ENCODE measurements at places on chromosomes 7 and 10.

DNA sequence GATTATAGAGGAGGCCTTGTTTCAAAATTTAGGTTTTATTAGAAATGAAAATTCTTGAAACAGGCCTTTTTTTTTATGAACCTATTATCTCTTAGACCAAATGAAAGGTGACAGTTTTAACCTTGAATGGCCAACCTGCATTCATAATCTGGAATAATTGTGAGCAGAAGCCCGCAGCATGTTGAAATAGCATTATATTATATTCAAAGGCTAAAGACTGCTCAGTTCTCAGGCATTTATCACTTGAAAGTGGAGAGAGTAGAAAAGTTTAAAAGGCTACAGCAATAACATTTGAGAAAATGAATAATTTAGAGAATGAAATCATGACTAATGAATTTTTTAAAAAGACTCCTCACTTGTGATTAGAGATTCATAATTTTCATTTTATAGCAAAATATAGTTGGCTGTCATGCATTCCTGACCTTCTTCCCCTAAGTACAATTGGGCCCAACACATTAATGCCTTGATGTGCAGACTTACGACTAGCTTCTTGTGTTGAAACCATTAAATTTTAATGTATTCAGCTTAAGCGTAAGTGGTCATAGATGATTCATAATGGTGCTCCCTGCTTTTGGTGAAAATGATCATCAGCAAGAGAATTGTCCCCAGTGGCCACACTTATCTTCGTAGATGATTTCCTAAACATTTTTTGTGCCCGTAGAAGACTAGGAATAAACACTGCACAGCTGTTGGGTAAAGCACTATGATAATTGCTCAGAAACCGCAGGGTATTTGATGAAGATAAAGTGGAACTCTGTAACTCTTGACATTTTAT is 346.6 kb upstream of the BMPER start:
- DNase-seq, result no peak

- DNase-seq, result no peak
These were observed 55.8 kb upstream of the RNF148 start for GRCh38 chr7:122758501-122758900.

GRCh38 chr7:105267244-105267643 is 121.5 kb downstream of the SRPK2 start:
- DNase-seq, result no peak

GRCh38 chr7:37729181-37729580 is 45.6 kb downstream of the GPR141 start:
- DNase-seq, result no peak

- DNase-seq, result no peak
These were observed 567.4 kb upstream of the MKI67 start for GRCh38 chr10:128693493-128694131.

- no peak for DNase-seq
These were observed 187.1 kb downstream of the MLLT10 start for GRCh38 chr10:21721000-21721665.

DNA sequence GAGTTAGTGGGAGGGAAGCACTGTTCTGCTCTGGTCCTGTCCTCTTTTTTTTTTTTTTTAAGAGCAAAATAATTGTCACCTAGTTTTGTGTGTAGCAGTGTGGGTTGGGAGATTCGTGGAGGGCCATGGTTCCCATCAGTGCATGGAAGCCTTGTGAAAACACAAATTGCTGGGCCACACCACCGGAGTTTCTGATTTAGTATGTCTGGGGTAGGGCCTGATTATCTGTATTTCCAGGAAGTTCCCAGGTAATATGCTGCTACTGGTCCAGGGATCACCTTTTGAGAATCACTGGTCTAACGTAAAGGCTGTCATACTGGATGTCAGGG is 191.3 kb downstream of the GATA3 start:
- DNase-seq, result no peak
